ENCODE measurements at places on chromosomes 5 and 9.

DNA sequence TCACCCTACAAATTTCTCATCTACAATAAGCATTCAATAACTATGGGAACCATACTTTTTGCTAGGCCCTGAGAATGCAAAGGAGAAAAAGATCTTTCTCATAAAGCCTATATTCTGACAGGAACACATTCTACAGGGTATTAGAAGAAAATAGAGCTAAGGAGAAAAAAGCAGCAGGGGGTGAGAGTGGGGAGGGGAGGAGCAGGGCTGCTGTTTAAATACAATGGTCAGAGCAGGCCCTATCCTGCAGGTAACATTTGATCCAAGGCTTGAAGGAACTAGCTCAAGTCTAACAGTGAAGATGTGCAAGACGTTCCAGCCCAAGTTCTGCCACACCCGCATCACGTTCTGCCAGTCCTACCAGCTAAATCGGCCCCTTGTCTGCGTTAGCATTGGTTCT is 89.7 kb downstream of the ELAVL2 start:
- no peak for DNase-seq

- DNase-seq, result no peak
Measured at GRCh38 chr5:78560000-78560855, 88.3 kb downstream of the LHFPL2 start.

- DNase-seq, result no peak
Measured at GRCh38 chr5:74810915-74811314, 43.9 kb downstream of the NSA2 start.

DNA sequence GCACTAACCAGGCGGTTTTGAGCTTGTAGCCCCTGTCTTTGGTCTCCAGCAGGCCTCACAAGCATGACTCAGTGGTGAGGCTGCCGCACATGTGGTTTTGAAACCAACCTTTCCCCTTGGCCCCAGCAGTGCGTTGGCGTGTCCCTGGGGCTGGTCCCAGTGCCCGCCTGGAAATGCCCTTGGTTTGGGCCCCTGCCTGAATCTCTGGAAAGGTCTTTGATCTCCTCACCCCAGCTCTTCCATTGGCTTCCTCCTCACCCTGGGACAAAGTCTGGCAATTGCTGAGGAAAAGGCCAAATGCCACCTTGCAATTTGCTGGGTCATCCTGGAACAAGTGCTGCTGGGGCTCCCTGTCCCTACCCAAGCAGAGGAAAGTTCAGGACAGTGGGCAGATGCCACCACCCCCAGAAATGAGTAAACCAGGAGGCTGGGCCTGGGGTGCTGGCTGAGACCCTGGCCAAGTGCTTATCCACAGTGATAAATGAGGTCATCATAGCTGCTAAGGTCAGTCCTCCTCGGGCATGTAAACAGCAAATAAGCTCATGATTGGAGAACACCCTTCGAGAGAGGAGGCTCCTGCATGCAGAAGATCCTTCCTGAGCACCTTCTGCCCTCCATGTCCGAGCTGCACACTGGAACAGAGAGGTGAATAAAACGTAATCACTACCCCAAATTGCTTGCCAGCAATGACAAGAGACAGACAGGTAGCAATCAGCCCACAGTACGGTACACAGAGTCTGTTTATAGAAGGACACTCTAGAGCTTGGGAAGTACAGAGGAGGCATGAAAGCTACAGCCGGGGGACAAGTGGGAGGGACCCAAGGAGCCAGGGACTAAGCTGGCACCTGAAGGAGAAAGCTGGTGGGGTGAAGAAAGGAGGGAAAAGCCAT is 98.9 kb upstream of the CPEB4 start:
- DNase-seq, result no peak

GRCh38 chr5:72233835-72234234 is 86.2 kb downstream of the MRPS27 start:
- no peak for DNase-seq

DNA sequence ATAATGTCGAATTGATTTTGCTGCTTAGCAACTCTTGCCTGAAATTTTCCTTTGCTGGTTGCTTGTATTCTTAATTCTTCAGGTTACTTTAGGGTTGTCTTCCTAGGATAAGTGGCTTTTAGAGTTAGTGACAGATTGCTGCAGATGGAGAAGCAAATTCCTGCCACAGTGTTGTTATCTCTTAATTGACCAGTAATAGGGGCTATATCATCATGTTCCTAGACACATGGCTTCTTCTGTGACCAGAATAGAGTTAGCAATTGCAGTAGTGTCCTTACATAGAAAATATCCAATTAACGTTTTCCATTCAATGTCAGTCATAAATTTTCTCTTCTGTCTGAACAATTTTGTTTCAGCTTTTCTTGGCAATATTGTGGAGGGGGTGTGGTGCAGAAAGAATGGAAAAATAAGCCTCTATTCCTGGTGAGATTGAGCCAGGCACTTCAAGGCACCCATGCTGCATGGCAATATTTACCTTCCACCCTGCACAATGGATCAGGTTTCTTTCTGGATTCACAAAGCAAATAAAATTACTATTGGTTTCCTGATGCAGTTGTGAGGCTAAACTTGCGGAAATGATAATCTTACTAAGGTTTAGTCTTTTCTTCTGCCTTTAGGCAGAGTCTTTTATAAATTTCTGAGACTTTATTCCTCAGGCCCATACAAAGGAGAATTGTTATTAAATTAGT is 1481.5 kb downstream of the EFNA5 start:
- DNase-seq, result no peak

DNA sequence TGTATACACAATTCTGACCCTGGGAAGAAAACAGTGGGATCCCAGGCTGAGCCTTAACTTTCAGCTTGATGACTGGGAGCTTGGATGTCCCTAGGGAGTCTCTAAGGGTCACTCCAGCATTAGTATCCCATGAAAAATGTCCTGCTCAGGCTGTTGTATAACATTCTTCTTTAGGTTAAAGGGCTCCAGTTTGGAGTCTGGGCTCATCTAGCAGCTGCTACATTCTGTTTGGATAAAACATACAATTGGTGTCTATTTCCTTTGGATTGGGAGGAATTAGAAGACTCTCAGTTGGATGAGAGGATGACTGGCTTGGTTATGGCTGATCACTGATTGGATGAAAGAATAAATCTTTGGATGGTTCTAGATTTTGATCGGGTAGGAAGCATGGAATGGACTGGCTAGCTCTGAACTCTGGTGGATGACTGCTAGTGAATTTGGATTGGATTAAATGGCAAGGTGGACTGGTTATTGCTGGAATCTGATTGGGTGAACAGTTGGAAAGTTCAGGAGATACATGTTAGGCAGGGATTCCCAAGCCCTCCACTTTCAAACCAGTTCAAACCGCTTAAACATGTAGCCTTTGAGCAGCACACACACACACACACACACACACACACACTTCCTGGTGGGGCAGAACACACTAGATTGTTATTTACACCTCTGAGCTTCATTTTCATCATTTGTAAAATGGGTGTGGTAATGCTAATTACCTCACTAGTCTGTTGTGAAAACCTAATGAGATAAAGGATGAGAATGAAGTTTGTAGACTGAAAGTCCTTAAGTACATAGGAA is 7.1 kb upstream of the MYOZ3 start:
- DNase-seq, result no peak

- DNase-seq, result peak; percentile 86
Measured at GRCh38 chr9:93205045-93205768, 21.3 kb downstream of the WNK2 start.

- no peak for DNase-seq
Measured at GRCh38 chr9:72579880-72580550, 58.6 kb downstream of the TMC1 start.

DNA sequence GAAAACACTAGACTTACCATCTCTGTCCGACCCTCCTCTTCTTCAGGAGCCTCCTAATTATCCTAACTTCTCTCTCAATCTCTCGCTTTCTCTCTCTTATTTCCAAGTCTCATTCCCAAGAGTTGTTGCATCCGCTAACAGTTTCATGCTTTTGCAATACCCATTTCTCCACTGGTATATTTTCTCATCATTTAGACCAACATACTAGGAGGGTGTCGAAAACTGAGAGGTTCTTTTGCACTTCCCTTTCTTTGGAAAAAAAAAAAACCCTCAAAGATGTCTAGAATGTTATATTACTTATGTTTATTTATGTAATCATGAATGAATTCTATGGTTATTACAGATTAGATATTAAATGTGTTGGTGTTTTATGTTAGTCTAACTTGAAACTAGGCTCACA is 35.9 kb downstream of the SPZ1 start:
- DNase-seq, result no peak

GRCh38 chr5:158640593-158640980 is 459.1 kb downstream of the EBF1 start:
- DNase-seq, result no peak

- DNase-seq, result no peak
Measured at GRCh38 chr5:55481293-55481855, 53.4 kb downstream of the PLPP1 start.

DNA sequence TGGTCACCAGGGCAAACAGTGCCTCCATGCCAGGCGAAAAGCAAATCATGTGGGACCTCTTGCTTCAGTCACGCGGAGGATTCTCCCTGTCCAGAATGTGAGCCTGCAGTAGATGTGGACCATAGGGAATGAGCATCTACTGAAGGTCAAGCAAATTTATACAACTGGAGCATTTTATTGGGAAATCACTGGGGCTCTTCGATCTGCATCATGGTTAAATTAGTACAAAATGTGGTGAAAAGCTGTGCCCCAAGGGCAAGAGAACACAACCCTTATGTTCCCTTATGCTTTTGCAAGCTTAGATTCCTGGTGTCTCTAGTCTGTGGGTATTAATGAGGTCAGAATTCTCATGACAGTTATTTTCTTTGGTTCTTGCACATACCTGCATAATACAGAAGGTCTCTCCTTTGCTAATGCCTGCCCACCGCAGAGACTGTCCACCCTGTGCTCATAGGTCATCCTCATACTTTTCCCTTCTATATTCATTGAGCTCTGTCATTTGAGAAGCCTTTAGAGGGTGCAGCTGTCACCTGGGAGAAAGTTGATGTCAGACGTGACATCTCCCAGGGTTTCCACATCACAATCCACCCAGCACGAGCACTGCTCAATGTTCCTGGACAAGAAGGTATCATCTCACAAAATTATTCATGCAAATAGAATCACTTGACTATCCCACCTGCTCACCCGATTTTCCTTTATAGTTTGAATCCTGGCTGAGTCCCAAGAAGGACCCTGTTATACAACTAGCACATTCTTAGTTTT is 111.7 kb downstream of the NXNL2 start:
- no peak for DNase-seq

GRCh38 chr9:131096269-131097125 is at the start of gene AIF1L:
AIF1L (plus strand) TSS chr9:131096531; CDS start chr9:131096630, 99 bp downstream.
- peak; percentile 63 for DNase-seq

- no peak for DNase-seq
Measured at GRCh38 chr5:151547364-151547763, 43.8 kb downstream of the FAT2 start.

DNA sequence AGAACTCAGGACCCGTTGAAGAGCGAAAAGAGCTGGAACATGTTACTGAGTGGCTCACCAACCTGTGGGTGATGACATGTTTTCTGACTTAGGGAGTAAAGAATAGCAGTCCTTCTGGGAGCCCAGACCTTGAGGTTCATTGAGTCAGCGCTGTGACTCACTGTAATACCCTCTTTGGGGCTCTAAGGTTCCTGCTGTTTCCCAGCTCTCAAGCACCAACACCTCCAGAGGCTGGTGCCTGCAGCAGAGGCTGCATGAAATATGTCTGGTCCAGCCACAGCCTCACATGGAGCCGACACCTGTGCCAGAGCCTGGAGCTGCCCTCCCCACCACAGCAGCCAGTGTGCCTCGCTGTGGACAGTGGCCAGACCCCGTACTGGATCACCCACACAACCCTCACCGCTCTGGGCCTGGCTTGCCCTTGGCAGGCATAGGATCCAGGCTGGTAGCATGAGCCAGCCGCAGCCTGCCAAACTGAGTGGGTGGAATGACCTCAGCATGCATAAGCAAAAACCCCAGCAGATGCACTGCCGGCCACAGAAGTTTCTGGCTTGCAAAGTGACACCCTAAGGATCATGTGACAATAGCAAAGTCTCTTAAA is 143.5 kb upstream of the MRPS30 start:
- no peak for DNase-seq
